ENCODE measurements at places on chromosomes 11 and 22. TPM values are rescaled to one million over a fixed set of nuclear protein-coding genes. Genes with fewer than 3 reads are reported as not detected.
A peak's percentile ranks its signal among the peaks of the same experiment; 100 is the strongest.

Gene APOL2
- 77.2 TPM for total RNA-seq

GRCh38 chr11:2104524-2105440 lies 34.4 kb downstream of the IGF2 start:
- H3K36me3 ChIP-seq, result no peaks in the 10 kb centered on the region
- H3K27ac ChIP-seq, result no peak overlapping the region
- no peak for DNase-seq
- H3K27me3 ChIP-seq, result no peaks in the 10 kb centered on the region

GRCh38 chr11:122226810-122227379 lies 110.9 kb upstream of the BLID start:
- H3K27me3 ChIP-seq, result no peaks in the 10 kb centered on the region
- no peaks in the 10 kb centered on the region for H3K36me3 ChIP-seq
- H3K27ac ChIP-seq, result no peak overlapping the region
- H3K4me3 ChIP-seq, result no peak overlapping the region

- no peaks in the 10 kb centered on the region for H3K36me3 ChIP-seq
- peaks cover 33% of the 10 kb centered on the region for H3K4me1 ChIP-seq
- peak overlapping the region; percentile 55 for H3K27ac ChIP-seq
- H3K27me3 ChIP-seq, result no peaks in the 10 kb centered on the region
Observed at GRCh38 chr22:37228106-37229011, 15.7 kb downstream of the RAC2 start.

- H3K27me3 ChIP-seq, result peaks cover 2% of the 10 kb centered on the region
- DNase-seq, result no peak
- no peak overlapping the region for H3K27ac ChIP-seq
Observed at GRCh38 chr11:2625183-2625582, 74.6 kb downstream of the KCNQ1OT1 start.

Gene CYB5R2
- 11.9 TPM for total RNA-seq

DNA sequence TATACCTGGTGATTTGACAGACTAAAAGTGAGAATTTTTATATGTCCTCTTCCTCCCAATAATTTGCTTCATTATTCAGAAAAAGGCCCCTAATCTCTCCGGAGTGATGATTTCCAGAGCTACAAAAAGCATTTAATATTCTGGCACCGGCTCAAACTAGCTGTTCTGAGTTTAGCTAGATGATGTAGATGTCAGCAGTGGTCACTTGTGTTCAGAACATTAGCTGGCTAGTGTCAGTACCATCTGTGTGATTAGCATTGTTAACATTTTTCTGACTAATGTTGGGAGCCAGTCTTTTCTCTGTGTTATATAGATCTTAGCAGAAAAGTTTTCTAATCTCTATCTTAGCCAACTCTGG lies 68.7 kb upstream of the RRM1 start:
- no peak overlapping the region for H3K27ac ChIP-seq
- H3K4me1 ChIP-seq, result peaks cover 3% of the 10 kb centered on the region
- H3K36me3 ChIP-seq, result no peaks in the 10 kb centered on the region
- H3K27me3 ChIP-seq, result no peaks in the 10 kb centered on the region

Gene CD3G
- total RNA-seq, result not detected

Gene TRIM29
- total RNA-seq, result 0.55 TPM

Measured in astrocyte (in vitro differentiated cells and primary cell).